ENCODE measurements at places on chromosomes 5 and 9.

GRCh38 chr5:65769539-65769938, 47.5 kb downstream of the NLN start:
- no peak for DNase-seq

DNA sequence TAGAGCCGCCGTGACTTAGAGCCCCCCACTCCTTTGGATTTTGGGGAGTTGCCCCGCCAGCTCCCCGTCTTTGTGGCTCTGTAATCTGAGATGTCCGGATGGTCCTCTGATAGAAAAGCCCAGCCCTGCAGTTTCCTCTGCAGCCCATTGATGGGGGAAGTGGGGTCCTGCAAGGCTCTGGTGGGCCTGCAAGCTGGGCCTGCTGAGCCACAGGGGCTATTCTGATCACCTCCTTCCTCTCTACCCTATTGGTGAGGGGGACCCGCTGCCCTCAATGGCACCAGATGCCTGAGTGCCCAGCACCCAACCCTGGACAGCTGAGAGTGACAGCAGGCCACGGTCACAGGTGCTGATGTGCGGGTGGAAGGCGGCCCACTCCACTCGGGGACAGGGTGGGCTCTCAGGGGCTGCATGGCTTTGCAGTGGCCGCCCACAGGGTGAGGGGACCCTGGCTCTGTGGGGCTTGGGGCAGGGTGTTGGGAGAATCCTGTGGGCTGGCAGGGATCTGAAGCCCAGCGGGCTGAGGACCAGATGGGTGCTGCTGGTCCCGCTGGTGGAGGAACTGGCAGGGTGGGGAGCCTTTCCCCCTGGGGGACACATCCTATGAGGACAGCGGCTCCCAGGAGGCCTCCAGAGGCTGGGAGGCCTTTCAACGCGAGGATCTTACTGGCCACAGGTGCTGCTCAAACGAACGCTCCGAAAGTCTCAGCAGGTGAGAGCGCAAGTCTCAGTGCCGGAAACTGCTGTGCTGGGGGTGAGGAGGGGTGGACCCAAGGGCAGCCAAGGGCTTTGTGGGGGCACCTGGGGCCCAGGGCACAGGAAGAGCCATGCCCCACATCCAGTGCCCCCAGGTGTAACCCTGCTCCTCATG, 30.0 kb upstream of the LPCAT1 start:
- no peak for DNase-seq

DNA sequence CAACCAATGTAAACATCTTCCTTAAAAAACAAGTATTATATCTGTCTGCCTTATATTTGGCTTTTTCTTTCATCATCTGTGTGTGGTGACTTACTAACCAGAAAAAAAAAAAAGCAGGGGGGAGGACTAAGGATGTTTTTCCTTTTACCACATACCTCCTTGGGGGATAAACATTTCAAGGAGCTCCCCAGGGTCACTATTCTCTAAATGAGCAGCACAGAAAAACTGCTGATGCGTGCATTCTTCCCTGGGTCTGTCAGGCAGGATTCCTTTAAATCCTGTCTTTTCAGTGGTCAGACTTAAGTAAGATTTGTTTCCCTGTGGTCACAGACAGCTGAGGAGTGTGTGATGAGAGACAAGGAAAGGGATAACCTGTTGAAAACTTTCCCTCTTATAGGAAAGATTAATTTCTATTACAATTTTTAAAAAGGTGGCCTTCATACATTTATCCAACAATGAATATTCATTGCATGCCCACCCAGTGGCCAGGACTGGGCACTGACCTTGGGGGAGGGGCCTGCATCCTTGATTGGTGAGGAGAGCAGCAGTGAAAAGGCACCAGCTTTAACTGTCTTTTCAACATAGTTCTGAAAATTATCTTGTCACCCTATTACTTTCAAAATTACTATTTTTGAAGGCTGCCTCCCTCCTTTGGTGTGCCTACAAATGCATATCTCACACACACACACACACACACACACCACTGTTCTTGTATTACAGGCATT, 123.1 kb downstream of the TLE4 start:
- DNase-seq, result no peak

GRCh38 chr9:120965344-120966012, 38.9 kb upstream of the TRAF1 start:
- peak; percentile 56 for DNase-seq

GRCh38 chr5:141135030-141135717, at the start of gene PCDHB5:
Gene PCDHB5 (plus strand): TSS chr5:141135206. CDS start chr5:141135435, 229 bp downstream.
- DNase-seq, result no peak

GRCh38 chr9:136107953-136108647, 10.6 kb downstream of the TMEM250 start:
- no peak for DNase-seq

DNA sequence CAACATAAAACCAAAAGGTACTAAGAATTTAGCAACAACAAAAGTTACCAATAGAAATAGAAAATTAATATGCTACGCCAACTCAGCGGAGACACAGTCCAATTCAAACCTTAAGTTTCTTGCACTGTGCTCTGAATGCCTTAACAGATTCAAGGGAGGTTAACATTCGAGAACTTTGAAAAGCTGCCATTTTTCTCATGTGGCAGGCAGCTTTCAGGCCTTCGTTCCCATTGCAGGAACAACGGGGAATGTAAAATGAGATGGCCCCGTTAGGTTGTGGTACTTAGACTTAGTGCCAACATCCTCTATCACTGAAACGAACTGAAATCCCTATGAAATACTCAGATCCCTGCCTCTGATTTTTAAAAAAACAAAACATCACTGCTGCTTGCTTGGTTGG, 22.4 kb downstream of the FNBP1 start:
- no peak for DNase-seq

DNA sequence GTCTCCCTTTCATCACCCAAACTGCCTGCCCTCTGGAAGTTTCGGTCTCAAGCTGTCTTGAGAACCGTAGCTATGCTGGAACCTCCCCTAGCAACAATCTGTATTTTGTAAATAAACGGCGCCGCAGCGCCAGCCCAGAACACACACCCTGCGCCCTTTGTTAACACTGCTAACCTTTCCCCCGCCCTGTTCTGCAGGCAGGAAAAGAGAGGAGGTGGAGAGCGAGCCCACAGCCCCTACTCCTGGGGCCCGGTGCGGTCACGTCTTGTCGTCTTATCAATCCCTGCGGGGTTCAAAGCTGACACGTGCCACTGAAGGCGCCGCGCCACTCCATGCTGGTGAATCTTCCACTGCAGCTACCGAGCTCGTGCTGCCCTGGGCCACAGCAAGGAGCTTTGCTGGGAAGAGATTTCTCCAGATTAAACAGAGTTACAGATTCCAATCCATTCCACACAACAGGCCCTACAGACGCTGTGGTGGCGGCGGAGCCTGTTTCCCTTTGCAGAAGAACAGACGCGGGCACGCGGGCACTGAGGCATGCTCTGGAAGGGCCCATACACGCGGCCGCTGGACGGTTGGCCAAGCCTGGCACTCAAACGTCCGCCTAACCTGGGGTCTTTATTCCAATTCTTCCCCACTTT, 25.3 kb downstream of the ZDHHC11B start:
- DNase-seq, result peak; percentile 85

DNA sequence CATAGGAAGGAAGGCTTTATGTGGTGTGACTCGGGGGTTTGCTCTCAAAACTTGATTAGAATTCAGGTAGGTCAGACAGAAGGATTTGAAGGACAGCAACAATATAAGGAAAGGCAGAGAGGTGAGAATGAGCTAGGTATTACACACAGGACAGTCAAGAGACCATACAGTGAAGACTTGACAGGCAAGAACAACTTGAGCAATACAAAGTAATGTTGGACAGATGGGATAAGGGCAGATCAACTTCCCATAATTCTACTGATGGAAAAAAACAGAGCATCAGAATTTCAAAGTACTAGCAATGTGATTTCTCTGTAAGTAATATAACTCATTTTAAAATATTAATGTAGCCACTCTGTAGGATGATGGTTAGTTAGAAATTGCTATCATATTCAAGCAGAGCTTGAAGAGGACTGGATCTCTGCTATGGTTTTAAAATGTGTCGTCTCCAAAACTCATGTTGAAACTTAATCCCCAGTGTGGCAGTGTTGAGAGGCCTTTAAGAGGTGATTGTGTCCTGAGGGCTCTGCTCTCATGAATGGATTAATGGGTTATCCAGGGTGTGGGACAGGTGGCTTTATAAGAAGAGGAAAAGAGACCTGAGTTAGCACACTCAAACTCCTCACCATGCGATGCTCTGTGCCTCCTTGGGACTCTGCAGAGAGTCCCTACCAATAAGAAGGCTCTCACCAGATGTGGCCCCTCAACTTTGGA, 22.4 kb upstream of the HOMER1 start:
- no peak for DNase-seq

- no peak for DNase-seq
These were observed 224.6 kb downstream of the TLE4 start for GRCh38 chr9:79796411-79796810.

DNA sequence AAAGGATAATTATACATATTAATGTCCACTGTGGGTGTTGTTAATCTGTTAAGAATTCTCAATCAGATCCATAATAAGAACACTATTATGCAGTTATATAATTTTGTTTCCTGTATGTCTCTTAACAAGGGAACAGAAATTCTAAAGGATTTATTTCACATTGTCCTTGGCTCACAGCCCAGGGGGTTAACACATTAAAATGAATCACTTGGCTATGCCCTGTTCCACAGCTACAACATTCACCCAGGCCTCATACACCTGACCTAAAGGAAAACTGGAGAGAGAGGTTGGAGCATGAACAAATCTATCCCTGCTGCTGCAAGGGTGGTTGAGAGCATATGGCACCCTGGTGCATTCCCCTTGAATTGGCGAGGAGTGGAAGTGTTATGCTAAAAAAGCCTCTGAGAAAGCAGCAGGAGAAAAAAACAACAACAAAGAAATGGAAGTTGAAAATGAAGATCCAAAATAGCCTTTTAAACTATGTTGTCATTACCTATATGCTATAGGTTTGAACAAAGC, 116.0 kb downstream of the KCNN2 start:
- no peak for DNase-seq

- DNase-seq, result no peak
These were observed 30.4 kb downstream of the CSF2 start for GRCh38 chr5:132103969-132104391.

GRCh38 chr5:28855626-28856025, 1817.2 kb upstream of the CDH9 start:
- no peak for DNase-seq

GRCh38 chr5:1393571-1394501, 48.9 kb upstream of the CLPTM1L start:
- no peak for DNase-seq

DNA sequence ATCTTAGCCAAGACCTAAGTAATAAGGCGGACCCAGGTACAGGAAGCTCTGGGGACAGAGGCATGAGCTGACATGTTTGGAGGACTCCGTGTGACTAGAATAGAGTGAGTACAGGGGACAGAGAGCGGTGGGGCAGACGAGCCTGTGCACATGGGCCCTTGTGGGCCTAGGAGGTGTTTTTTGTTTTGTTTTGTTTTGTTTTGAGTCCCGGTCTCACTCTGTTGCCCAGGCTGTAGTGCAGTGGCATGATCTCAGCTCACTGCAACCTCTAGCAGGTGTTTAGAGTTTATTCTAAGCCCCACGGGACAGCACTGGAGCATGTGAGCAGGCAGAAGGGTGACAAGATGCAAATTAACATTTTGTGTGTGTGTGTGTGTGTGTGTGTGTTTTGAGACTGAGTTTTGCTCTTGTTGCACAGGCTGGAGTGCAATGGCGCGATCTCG, 3.1 kb upstream of the EEIG1 start:
- no peak for DNase-seq

DNA sequence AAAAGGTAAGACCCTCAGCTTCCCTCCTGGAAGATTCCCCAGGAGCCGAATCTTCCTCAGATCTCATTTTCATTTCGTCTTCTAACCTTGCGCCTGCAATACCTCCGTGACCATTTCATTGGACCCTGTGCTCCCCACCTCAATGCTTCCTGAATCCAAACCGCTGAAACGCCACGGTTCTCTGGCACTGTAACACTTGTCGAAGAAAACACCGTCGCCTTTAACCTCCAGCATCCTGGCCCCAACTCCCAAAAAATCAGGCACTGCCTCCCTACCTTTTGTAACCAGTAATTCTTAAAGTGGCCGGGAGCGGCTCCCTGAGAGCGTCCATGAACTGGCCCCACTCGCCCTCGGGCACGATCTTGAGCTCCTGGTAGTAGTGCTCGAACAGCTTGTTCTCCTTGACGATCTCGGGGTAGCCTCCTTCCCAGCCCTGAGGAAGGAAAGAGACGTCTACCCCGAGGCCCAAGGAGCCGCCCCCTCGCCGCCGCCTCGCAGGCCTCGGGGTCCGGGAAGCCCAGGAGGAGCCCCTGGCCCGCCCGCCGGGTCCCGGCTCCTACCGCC, 438 bp downstream of the NSUN2 start:
- DNase-seq, result no peak

Data from breast epithelium (tissue), 4 donors.